ENCODE measurements at places on chromosomes 4 and X.

GRCh38 chr4:94453391-94453963 lies 1.7 kb downstream of the PDLIM5 start:
- DNase-seq, result no peak

GRCh38 chrX:33589316-33589715 lies 378.0 kb upstream of the DMD start:
- DNase-seq, result no peak

GRCh38 chr4:92382128-92382527 lies 78.4 kb downstream of the GRID2 start:
- no peak for DNase-seq

DNA sequence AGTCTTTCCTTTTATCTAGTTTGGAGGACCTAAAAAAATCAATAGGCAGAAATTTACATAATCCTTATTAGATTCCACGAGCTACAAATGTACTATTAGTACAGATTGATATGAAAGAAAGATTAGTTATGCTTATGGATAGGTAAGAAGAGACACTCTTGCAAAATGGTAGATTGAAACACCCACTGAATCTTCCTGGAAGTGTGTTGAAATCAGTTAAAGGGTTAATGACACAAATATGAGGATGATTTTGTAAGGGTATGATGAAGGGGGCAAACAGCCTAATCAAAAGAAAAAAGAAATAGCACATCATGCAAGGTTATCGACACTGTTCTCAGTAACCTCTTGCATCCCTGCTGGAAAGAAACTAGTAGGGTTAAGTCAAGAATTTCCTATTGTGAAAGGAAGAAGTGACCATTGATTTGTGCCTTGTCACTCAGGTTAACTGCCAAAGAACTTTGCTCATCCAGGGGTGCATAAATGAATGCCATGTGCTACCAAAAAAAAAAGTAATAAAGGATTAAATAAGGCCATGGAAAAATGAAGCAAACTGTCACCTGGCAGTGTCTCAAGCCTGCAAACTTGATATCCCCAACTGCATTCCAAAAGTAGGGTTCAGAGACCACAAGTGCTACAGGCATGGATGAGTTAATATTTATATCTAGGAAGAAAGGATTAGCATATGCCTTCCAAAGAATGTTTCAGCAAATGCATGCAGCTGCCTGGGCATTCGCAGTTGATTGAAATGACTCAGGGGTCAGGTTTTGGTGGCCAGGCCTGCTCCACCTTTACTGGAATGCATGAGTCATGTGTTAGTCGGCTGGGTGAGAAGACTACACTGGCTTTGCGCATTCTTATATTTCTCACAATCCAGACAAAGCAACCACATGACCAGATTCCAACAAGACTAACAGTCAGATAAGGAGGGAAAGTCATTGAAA lies 78.3 kb upstream of the ATXN3L start:
- DNase-seq, result no peak

- no peak for DNase-seq
Measured at GRCh38 chr4:100165809-100166208, 24.5 kb downstream of the DDIT4L start.

- peak; percentile 37 for DNase-seq
Measured at GRCh38 chr4:139229534-139230039, 50.4 kb downstream of the MGARP start.

- no peak for DNase-seq
Measured at GRCh38 chr4:16772366-16772850, 126.0 kb downstream of the LDB2 start.

Measured in DMS153 (cell line).